NCI-H1436 (cell line): ENCODE measurements at places on chromosomes 3 and 15.

DNA sequence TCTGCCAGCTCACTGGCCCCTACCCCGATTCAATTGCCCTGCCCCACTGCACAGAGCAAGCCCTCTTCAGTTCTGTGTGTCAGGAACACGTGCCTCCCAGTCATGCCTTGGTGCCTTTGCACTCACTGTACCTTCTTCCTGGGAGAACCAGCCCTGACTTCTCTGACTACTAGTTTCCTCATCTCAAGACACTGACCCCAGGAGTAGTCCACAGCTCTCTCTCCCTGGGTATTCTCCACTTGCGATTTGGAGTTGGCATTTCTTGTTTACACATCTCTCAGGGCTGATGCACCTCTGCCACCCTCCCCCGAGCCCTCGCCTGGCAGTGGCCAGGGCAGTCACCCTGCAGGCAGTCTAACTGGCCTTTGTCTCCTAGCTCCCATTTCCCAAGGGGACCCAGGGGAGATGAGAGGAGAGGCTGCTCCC lies 5.7 kb downstream of the CISH start:
- DNase-seq, result no peak

DNA sequence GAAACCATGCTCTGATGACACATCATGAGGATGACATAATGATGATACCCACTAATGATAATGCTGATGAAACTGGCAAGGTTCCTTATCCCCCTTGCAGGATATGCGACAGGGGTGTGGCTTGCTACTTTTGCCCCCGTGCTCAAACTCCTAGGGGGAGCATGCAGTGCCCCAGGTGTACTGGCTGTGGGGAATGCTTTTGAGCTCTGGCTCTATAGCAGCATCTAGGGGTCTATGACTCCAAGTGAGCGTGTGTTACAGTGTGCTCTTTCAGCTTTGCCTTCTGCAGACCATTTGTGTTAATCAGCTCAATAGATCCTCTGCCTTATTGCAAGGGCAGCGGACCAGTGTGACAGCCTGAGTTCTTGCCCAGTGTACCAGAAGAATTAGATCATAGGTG lies 1239.5 kb downstream of the SI start:
- no peak for DNase-seq

- no peak for DNase-seq
Observed at GRCh38 chr3:46856576-46857471, 6.4 kb downstream of the MYL3 start.

DNA sequence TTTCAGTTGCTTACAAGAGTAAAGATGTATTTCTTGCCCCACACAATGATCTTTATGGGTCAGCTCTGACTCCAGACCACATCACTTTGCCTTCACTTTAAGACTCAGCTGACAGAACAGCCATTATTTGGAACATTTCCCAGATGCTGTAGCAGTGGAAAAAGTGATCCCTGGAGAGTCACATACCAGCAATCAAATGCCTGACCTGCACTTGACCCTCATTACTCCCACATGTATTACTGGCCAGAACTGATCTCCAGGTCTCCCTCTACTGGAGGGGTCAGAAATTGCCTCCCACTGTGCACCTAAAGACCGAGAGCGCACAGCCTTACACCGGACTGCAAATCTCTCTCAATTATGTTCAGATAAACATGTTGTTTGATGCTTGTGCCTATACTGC lies 88.6 kb upstream of the ZNF385D start:
- DNase-seq, result no peak

GRCh38 chr15:41019174-41019573 lies 65.9 kb downstream of the CHAC1 start:
- DNase-seq, result no peak

DNA sequence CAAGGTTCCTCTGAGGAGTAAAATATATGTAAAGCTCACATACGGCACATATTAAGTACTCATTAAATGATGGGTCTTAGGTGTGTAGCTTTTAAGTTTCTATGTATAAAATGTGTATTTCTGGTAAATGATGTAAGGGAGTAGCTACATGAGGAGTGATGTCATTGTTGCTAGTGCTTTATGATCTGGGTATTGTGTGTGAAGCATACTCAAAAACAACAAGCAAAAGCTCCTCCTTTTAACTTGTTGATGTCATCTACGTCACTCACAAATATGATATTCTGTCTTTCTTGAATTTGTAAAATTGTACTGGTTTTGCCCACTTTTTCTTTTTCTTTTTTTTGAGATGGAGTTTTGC lies 1.4 kb upstream of the HERC1 start:
- no peak for DNase-seq
